SJSA1 (cell line): ENCODE measurements at places on chromosomes 12 and 14.

- no peak overlapping the region for H3K27ac ChIP-seq
- DNase-seq: peak; percentile 47
- H3K27me3 ChIP-seq: no peaks in the 10 kb centered on the region
- H3K4me3 ChIP-seq: no peak overlapping the region
- peaks cover 47% of the 10 kb centered on the region for H3K4me1 ChIP-seq
These were observed 212.5 kb downstream of the CHST11 start for GRCh38 chr12:104669089-104669721.

- no peaks in the 10 kb centered on the region for H3K36me3 ChIP-seq
- H3K4me1 ChIP-seq: no peaks in the 10 kb centered on the region
- no peak for DNase-seq
- no peaks in the 10 kb centered on the region for H3K27me3 ChIP-seq
- no peak overlapping the region for H3K4me3 ChIP-seq
- H3K27ac ChIP-seq: no peak overlapping the region
These were observed 199.6 kb upstream of the CNOT2 start for GRCh38 chr12:70043490-70044138.

- no peak overlapping the region for H3K27ac ChIP-seq
- no peak for DNase-seq
- H3K4me3 ChIP-seq: no peak overlapping the region
- no peaks in the 10 kb centered on the region for H3K27me3 ChIP-seq
- peaks cover 12% of the 10 kb centered on the region for H3K4me1 ChIP-seq
These were observed 97.4 kb downstream of the LMNTD1 start for GRCh38 chr12:25455696-25456095.

- no peak overlapping the region for H3K27ac ChIP-seq
- H3K36me3 ChIP-seq: no peaks in the 10 kb centered on the region
- peak; percentile 34 for DNase-seq
- H3K27me3 ChIP-seq: peaks cover 8% of the 10 kb centered on the region; the same call in 1 of the 2 replicates
These were observed 6.6 kb downstream of the PPP4R4 start for GRCh38 chr14:94180655-94181271.

DNA sequence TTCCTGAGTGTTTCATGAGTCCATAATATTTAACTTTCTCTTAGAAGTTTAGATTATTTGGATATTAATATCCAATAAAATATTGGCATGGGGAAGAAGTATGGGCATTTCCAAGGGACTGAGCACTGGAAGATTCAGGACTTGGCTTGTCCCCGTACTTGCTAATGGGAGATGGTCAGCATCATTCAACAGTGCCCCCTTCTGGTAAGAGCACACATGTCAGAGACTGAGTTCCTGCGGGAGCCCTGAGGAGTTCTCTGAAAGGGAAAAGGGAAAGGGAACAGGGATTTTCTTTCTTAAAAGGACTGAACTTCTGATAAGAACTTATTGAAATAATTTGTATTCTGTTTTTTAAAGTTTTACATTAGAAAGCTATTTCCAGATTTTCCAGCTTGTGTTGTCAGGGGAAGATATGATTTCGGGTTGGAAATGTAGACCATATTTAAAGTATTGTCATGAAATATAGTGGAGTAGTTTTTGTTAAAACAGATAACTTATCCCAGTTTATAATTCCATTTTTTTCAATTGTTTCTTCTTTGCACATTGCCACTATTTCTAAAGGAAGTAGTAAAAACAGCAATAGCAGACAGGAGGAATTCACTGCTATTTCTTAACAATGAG, 59.8 kb upstream of the C12orf71 start:
- H3K36me3 ChIP-seq: no peaks in the 10 kb centered on the region
- DNase-seq: peak; percentile 61

GRCh38 chr12:67220065-67220464, 49.1 kb upstream of the CAND1 start:
- H3K27ac ChIP-seq: no peak overlapping the region
- no peaks in the 10 kb centered on the region; the same call in 1 of the 2 replicates for H3K27me3 ChIP-seq
- no peaks in the 10 kb centered on the region for H3K4me1 ChIP-seq
- DNase-seq: no peak

GRCh38 chr12:95446506-95446900, 27.4 kb upstream of the METAP2 start:
- no peaks in the 10 kb centered on the region for H3K36me3 ChIP-seq
- DNase-seq: no peak
- no peak overlapping the region for H3K27ac ChIP-seq
- H3K27me3 ChIP-seq: no peaks in the 10 kb centered on the region

DNA sequence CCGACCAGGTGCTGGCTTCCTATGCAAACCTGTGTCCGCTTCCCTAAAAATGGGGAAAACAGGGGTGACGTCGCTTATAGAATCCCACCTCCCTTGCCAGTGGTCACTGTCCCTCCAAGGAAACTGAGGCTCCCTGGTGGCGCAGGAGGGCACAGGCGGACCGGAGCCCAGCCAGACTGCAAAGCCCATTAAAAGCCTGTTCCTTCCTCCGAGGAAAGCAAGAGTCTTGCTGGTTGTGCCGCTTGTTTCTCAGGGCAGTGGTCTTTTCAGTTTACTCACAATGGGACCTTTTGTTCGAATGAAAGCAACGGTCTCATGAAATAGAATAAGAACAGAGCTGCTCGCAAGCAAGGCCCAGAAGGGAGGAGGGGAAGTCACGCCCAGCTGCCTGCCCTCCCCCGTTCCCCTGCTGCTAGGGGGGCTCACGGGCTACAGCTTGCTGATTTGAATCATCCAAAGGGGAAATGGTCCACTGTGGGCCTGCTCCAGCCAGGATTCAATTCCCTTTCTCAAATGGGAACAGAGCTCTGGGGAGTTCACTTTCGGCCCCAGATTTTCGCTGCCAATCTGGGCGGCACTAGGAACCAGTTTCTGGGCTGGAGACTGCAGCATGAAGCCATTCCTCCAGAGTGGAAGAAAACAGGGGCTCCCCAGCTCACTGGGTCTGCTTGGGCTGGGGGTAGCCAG, 4.6 kb upstream of the SELPLG start:
- peak; percentile 92 for DNase-seq
- H3K4me1 ChIP-seq: no peaks in the 10 kb centered on the region; the same call in 1 of the 2 replicates
- H3K4me3 ChIP-seq: no peak overlapping the region
- H3K27ac ChIP-seq: no peak overlapping the region

DNA sequence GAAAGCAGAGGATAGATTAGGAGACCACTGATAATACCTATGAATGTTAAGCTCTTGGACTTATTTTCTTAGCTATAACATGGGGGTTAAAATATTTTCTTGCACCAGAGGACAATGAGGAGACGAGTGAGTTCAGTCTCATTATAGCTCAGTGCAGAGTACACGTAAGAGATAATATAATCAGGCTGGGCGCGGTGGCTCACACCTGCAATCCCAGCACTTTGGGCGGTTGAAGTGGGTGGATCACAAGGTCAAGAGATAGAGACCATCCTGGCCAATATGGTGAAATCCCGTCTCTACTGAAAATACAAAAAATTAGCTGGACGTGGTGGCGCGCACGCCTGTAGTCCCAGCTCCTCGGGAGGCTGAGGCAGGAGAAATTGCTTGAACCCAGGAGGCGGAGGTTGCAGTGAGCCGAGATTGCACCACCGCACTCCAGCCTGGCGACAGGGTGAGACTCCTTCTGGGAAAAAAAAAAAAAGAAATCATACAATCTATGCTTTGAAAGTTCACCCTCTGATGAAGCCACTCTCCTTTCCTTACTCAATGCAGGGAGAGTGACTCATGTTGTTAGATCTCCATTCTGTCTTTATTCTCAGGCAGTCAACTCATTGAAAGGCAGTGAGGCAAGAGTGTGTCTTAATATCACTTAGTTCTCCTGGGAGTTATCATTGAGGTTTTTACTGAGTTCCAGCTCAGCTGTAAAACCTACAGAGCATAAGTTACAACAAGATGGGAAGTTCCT, 134.2 kb downstream of the SYNE2 start:
- H3K4me1 ChIP-seq: no peaks in the 10 kb centered on the region
- no peak for DNase-seq
- H3K4me3 ChIP-seq: no peak overlapping the region
- H3K36me3 ChIP-seq: peaks cover 3% of the 10 kb centered on the region; the same call in 1 of the 2 replicates
- H3K27me3 ChIP-seq: no peaks in the 10 kb centered on the region

DNA sequence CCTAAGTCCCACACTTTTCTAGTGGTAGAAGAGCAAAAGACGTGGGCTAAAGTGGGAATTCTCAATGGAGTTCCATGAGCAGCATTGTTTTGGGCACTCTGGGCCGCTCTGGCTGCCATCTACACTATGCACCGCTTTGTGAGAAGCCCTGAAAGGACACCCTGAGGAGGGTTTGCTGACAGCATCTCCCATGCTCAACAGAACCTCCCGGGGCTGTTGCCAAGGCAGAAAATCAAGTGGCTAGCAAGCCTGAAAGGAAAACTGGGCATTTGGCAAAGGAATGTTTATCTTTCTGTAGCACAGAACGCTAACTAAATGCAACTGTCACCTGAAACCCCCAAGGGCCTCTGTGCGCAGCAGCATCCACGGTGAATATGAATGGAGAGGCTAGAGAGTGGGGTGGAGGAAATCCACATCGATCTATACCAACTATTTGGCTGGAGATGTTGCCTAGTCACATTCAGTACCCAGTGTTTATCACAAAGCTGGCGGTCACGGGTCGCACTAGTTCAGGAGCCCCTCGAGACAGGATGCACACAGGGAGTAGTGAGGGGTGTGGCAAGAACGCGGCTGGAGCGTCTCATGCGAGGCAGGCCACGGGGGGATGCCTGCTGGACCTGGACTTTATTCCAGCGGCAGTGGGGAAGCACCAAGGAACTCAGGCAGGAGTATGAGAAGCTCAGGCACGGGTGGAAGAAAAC, 14.2 kb downstream of the APPL2 start:
- no peaks in the 10 kb centered on the region for H3K27me3 ChIP-seq
- no peak overlapping the region for H3K27ac ChIP-seq
- peaks cover 100% of the 10 kb centered on the region for H3K36me3 ChIP-seq
- DNase-seq: peak; percentile 89
- H3K4me1 ChIP-seq: peaks cover 40% of the 10 kb centered on the region

DNA sequence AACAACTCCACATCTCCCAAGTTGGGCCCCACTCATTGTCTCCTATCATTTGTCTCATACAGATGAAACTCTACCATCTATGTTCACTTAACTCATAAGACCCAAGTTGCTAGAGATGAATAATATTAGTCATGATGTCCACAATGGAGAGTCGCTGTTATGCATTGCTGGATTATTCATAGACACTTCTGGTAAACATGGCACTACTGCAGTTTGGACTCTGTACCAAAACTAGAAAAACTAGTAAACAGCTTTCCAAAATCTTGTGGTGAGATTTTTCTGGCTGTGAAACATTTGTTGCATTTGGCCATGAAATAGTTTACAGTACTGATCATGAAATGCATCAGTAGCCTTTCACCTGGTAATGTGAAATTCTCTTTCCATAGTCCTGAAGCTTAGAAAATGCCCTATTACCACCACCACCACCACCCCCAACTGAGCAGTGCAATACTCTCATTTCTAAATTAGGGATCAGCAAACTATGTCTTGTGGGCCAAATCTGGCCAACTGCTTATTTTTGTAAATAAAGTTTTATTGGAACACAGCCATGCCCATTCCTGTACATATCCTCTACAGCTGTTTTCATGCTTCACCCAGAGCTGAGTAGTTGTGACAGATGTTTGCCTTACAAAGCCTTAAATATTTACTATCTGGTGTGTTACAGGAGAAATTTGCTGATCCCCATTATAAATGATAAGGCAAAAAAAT, 236.5 kb downstream of the DPF3 start:
- no peaks in the 10 kb centered on the region for H3K27me3 ChIP-seq
- H3K27ac ChIP-seq: no peak overlapping the region
- no peaks in the 10 kb centered on the region for H3K36me3 ChIP-seq
- no peak for DNase-seq
- H3K4me1 ChIP-seq: peaks cover 20% of the 10 kb centered on the region

DNA sequence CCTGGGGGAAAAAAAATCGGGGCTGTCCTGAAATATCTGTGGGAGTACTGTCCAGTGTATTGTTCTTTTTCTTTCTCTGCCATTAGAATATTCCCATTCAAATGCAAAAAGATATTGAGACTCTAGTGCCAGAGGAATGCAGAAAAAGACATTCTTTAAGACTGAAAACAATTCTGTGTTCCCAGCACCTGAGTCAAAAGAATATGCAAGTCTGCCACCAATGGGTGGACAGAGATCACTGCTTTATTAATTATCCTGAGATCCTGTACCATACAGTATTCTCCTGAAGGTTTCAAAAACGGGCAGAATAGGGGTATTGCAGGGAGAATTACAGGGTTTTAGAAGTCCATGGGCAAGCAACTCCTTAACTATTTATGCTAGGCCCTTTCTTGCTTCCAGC, 361.8 kb downstream of the C12orf50 start:
- no peak overlapping the region for H3K27ac ChIP-seq
- no peaks in the 10 kb centered on the region for H3K36me3 ChIP-seq
- no peak overlapping the region for H3K4me3 ChIP-seq
- no peaks in the 10 kb centered on the region for H3K27me3 ChIP-seq
- no peak for DNase-seq

DNA sequence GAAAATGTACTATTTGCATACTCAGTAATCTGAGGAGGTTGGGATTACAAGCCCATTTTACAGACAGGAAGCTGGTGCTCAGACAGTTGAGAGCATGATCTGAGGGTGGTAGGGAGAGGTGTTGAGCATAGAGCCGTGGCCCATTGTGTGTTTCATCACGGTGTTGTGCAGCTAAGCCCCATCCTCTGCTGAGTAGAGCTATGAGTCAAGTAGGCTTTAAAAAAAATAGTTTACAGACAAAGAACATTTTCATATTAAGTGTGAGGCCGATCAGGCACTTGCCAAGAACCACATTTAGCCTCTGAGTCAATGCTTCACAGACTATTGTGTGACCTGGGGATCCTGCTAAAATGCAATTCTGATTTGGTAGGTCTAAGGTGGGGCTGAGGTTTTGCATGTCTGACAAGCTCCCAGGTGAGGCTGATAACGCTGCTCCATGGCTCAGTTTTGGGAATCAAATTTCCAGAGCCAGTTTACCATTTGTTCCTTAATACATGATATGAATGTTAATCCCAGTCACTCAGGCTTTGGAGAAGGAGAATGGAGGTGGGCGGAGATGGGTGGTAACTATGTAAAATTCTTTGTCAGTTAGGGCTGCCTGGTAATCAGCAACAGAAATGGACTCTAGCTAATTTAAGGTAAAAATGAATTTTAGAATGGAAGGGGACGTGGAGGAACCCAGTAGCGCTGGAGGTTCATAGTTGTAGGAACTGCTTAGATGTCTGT, 22.2 kb downstream of the ZNF664 start:
- peak; percentile 2 for DNase-seq
- peaks cover 8% of the 10 kb centered on the region; the same call in 1 of the 2 replicates for H3K4me1 ChIP-seq
- H3K27ac ChIP-seq: no peak overlapping the region
